Myocyte (in vitro differentiated cells): ENCODE measurements at places on chromosomes 3 and 15.

GRCh38 chr15:71142780-71143179, 27.5 kb downstream of the THSD4 start:
- DNase-seq = no peak

DNA sequence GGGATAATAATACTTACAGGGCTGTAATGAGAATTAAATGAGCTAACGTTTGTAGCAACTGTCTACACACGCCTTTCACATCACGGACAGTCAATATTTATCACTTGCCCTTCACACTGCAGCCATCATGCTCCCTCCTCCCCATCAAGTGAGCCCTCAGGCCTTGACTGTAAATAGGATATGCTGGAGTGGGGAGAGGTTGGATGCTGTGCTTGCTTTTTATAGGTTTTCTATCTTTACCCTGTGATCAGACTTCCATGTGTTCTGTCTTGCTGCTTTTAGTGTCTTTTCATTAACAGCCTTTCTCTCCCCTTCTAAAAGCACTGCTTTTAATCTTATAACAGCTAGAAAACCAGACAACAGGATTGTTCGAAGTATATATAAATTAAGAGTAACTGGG, 12.8 kb upstream of the MAGEF1 start:
- peak; percentile 39 for DNase-seq

DNA sequence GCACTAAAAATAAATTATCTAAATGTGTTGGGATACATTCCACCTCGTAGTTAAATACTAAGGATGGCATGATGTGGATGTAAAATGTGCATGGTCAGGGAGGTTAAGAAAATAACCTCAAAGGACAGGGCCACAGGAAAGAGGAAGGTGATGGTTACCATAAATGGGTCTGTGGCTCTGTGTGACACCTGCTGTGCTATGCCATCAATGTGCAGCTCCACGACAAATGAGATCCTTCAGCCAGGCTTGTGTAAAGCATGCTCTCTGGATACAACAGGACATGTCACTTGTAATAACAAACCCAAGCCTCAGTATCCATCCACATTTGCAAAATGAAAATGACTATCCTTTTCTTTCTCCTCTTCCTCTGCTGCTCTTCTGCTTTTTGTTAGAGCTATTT, 456.7 kb upstream of the RASGRP1 start:
- peak; percentile 52 for DNase-seq

DNA sequence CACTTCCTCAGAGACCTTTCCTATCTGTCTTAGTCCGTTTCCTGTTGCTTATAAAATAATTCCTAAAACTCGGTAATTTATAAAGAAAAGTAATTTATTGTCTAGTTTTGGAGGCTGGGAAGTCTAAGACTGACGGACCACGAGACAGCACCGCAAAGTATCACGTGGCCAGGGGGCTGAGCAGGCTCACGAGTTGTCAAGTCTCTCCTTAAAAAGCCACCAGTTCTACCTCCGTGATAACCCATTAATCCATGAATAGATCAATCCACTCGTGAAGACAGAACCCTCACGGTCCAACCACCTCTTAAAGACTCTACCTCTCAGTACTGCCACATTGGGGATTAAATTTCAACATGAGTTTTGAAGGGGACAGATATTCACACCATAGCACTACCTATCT, 821 bp downstream of the LINS1 start:
- DNase-seq = no peak

- DNase-seq = no peak
These were observed 368.0 kb upstream of the AGTR1 start for GRCh38 chr3:148329481-148330235.

- DNase-seq = no peak
These were observed 25.4 kb downstream of the PHLDB2 start for GRCh38 chr3:111884411-111885018.

- DNase-seq = peak; percentile 39
These were observed 71.4 kb upstream of the PLSCR4 start for GRCh38 chr3:146322216-146322817.

GRCh38 chr15:81758818-81759284, 287.0 kb downstream of the MEX3B start:
- no peak for DNase-seq

- DNase-seq = no peak
These were observed 5.9 kb downstream of the PARP3 start for GRCh38 chr3:51948016-51948580.

DNA sequence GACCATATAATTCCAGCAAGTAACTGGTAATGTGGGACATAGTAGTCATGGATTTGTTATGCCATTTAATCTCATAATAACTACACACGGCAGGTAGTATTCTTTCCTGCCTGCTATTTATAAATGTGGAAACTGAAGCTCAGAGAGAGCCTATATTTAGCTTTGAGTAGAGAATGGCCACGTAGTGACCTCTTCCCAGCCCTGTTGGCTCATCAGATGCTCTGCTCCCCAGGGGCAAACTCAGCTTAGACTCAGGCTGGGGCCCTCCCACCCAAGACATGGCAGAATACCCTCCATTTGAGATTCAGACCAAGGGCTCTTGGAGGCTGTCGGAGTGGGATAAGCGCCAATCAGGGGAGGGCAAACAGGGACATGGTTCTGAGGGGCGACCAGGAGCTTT, 17.3 kb upstream of the HDAC11 start:
- DNase-seq = peak; percentile 78

DNA sequence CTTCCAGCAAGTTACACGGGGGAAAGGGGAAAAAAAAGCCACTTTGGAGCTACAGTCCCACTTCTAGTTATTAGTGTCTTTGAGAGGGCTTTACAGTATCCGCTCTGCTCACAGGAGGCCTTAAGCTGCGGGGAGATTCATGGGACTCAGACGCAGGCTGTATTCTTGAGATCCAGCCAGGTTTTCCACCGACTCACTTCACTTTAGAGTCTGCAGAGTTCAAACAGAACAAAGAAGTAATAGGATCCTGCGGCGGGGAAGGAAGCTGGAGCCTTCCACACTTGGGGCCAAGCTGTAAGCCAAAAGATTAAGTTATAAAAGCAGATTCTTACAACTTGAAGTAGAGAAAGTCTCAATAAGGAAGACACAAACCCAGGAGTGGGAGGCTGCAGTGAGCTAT, 60.2 kb upstream of the FAM174B start:
- no peak for DNase-seq
